ENCODE measurements at places on chromosomes 3 and 15.

DNA sequence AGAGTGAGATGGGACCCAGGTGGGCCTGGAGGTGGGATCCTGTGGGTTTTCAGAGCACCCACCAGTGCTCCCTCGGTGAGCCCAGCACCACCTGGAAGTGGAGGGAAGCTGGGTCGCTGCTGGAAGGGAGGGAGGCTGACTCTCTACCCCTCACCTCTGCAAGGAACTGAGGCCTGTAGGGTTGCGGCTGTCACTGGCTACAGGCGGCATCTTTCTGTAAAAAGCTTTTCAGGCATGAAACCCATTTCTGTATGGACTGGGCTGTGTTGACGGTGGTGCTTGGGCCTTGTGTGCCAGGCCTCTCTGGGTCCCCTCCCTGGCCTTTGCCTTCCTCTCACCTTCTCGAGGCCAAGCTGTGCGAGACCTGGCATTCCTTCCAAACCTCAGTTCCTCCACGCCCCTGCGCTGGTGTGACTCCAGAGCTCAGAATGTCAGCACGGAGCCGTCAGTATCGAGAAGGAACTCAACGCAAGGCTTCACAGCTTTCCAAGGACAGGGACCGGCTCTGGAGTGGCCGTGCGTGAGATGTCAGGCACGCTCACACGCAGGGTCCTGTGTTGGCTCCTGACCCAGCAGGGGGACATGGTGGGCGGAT is 16.6 kb downstream of the ABTB1 start:
- no peak for DNase-seq

DNA sequence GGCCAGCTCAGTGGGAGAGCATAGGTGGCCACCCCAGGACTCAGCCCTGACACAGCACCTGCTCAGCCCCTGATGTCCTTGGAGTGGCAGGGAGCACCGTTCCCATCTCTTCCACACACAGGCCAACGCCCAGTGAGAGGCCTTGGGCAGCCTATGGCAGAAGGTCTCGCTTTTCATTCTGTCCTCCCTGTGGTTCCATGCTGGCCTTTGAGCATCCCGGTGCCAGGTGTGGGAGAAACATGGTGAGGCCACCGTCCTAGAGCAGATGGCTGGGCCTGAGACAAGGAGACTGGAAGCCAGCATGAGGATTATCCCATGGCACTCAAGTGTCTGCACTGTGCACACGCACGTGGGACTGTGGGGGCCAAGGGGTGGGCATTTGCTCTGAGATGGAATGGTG is 25.1 kb downstream of the ADCY5 start:
- no peak for DNase-seq

GRCh38 chr3:149969940-149970715 is 567 bp downstream of the PFN2 start:
- DNase-seq: peak; percentile 81

- peak; percentile 63 for DNase-seq
Measured at GRCh38 chr15:57345584-57345983, 30.7 kb upstream of the CGNL1 start.

GRCh38 chr3:106347350-106347749 is 478.5 kb upstream of the CBLB start:
- no peak for DNase-seq

Measured in hematopoietic multipotent progenitor cell treated with erythropoietin and hydrocortisone succinate and interleukin-3 and kit ligand, for 4 days (in vitro differentiated cells).